MG63 (cell line): ENCODE measurements at places on chromosomes 12 and 14. TPM values are rescaled to one million over a fixed set of nuclear protein-coding genes. Genes with fewer than 3 reads are reported as not detected.
A peak's percentile ranks its signal among the peaks of the same experiment; 100 is the strongest.

DNA sequence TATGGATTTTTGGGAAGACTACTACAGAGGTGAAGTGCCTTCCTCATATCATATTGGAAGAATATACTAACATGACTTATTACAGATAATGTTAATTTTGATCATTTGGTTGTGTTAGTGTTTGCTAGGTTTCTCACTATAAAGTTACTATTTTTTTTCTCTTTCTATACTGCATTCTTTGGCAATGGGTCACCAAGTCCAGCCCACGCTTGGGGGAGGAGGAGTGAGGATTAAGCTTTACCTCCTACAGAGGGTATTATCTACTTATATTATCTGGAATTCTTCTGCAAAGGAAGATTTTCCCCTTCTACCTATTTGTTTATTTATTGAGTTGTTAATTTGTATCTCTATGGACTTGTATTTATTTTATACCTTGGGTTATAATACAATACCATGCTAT lies 31.5 kb downstream of the SCN8A start:
- DNase-seq: peak; percentile 17

GRCh38 chr12:116080415-116080814 lies 197.1 kb downstream of the MED13L start:
- no peak for DNase-seq

- DNase-seq: peak; percentile 33
Measured at GRCh38 chr14:71583194-71583593, 349.0 kb upstream of the RGS6 start.

- no peak for DNase-seq
Measured at GRCh38 chr14:87712396-87713090, 280.4 kb downstream of the GALC start.

Gene DIO3
- total RNA-seq: 0.07 TPM in 1 of 2 replicates, not detected in the other

DNA sequence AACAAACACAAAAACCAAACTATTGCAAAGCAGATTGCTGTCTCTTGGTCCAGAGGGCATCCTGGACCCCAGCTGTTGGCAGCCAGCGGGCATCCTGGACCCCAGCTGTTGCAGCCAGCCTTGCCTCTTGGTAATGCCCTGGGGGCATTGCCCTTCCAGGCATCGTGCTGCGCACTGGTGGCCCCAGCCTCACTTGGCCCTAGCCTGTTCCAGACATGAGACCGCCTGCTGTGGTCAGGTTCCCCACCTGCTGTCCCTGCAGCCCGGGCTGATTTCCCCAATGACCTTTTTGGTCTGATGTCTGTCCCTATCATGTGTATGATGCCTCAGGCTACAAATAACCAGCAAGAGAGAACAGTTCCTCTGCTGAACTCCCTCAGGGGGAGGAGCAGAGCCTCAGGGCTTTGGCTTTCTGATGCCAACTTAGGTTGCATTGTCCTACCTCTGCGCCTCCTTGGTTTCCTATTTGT lies 20.8 kb downstream of the MLXIP start:
- no peak for DNase-seq
